ENCODE measurements at places on chromosomes 13 and 19.

DNA sequence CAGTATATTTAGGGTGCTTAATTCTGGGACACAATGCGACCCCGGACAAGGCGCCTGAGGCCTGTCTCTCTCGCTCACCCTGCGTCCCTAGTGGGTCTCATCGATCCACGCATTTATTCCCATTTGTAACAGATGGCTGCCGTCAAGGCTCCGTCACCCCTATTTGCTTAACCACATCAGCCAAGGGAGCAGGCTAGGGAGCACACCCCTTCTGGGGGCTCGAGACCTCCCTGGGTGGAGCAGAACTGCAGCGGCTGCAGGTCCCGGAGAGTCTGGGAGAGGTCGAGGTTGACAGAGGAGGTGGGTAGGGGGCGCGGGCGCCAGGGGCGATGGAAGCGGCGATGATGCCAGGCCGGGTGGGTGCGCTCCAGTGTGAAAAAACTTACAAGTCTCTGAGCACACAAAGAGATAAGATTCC lies 507 bp downstream of the ALG5 start:
- no peak for DNase-seq

DNA sequence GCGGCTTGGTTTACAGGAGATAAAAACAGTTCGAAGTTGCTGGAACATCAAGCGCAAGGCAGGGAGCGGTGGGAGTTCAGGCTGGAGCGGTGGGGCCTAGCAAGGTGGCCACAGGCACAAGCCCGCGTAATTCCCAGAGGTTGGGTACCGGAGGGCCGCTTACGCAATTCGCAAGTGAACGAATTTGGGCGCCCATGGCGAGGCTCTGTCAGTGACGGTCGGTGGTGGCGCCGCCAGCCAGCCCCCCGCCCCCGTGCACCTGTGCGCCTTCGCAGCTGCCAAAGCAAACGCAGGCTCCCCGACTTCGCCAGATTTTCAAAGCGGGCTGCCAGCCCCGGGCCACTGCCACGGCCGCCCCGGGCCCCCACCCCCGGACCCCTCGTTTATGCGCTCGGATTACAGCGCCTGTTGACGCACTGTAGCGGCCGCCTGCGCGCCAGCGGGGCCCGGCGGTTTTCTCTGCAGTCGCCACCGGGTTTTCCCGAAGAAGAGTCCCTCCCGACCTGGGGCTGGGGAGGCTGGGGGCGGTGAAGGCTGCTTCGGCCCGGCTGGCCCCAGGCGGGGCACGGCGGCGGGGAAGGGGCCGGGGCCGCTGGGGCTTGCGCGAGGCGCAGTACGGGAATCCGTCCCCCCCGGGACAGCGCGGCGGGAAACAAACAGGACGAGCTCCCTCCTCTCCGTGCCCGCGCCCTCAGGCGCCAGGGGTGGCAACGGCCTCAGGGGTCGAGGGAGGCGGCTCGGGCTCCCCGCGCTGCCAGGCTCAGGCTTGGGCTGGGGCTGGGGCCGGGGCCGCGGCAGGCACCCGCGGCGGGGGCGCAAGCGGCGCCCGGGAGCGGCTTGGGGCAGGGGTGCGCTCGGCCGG lies 709 bp downstream of the N4BP2L1 start:
- peak; percentile 63 for DNase-seq

GRCh38 chr13:73809561-73809960 lies 324.6 kb downstream of the KLF12 start:
- DNase-seq = no peak

DNA sequence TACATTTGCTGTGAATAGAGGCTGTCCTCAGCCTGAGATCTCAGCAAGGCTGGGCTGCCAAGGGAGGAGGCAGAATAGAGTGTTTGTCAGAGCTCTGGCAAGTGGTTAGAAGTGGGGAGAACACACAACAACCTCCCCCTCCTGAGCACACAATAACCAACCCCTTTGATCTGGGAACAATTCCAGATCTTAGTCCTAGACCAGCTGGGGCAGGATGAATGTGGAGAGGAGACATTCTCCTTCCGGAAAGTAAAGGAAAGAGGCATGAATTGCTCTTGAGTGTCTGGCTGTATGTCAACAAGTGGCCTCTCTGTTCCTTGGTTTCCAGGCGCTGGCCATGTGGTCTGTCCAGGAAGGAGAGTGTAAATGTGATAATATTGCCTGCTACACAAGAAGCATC lies 114.9 kb upstream of the TMTC4 start:
- DNase-seq = no peak

DNA sequence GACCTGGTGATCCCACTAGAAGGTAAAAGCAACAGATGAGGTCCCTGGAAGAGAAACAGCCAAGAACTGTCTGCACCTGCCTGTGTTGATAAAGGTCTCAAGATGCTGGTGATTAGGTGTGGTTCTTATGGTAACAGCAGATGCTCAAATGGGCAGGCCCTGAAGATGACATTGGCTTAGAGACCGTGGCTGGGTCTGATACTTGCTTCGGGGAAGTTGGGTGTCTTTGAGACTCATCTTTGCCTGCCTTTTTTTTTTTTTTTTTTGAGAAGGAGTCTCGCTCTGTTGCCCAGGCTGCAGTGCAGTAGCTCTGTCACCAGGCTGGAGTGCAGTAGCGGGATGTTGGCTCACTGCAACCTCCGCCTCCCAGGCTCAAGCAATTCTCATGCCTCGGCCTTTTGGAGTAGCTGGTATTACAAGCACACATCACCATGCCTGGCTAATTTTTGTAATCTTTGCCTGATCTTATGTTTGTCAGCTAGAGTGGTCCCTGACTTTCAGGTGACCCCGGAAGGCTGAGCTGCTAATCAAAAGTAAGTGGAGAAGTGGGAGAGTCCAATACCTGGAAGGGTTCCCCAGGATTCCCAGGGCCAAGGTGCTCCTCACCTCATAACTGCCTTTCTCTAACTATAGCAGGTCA lies 7.9 kb downstream of the SLC25A23 start:
- DNase-seq = no peak

DNA sequence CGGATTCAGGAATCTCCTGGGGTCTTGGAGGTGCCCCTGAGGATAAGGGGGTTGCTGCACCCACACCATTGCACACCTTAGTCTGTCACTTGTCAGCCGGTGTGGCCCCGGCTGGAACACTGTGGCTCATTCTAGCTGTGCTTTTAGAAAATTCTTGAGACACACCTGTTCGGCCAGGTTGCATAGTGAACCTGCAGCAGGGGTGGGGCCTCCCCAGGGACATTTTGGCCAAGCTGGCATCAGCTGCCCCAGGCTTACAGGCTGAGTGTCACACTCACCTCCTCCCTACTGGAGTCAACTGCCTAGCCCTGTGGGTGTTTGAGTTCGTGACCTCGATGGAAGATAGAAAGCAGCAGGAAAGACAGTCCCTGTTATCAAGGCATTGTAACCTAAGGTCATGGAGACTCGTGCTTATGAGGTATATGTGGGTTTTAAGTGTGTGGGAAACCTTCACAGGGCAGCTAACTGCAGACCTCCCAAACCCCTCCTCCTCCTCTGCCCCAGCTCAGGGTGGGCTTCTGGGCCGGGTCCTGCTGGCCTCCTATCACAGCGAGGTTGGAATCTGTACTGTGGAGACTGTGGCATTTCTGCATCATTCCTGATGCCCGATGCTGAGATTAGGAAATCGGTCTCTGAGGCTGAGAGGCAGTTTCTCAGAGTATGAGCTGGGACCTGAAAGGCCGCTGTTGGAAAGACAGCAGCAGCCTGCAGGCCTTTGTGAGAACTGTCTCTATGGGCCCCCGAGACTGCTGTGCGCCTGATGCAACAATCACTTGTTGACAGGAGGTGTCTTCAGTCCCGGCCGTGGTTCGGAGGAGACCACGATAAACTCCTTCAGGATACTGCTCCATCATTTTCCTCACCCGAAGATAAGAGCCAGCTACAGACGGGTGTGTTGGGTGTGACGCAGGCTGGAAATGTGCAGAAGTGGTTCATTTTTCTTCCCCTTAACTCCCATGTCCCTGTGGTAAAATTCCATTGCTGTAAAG lies 72.2 kb downstream of the ATP11A start:
- no peak for DNase-seq

GRCh38 chr13:82506805-82507414 lies 1375.4 kb downstream of the SLITRK1 start:
- DNase-seq = no peak

- no peak for DNase-seq
Observed at GRCh38 chr13:84705982-84706710, 823.9 kb upstream of the SLITRK1 start.

- DNase-seq = no peak
Observed at GRCh38 chr13:69292789-69293425, 814.7 kb upstream of the ATXN8OS start.

DNA sequence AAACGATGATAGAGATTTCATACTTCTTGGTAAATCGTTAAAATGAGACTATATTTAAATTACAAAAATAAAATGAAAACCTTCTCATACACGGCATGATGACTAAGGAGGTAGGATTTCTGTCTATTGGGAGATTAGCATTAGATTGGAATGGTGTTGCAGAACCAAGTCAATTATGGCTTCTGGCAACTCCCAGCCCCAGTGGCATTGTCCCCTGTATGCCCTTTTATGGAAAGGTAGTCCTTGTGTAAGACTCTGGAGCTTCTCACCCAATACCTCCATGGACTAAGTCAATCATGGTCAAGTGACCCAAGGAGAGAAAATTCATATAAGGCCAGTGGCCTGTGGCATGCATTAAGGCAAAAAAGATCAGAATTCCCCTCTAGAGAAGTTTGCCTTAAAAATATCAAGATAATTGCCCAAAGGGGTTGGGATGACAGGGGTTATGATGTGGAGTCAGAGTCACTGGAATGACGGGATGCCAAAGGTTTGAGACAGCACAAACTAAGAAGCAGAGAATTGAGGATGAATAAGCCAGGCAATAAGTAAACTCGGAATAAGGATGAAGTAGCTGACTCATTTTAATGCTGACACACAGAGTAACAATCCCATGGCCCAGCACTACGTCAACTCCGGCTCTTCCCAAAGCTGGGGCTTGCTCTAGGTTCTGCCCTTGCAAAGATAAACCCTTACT lies 57.8 kb upstream of the POSTN start:
- DNase-seq = no peak

GRCh38 chr13:21463424-21463823 lies 4.3 kb upstream of the ZDHHC20 start:
- no peak for DNase-seq

GRCh38 chr19:10861103-10861651 lies 10.2 kb upstream of the CARM1 start:
- DNase-seq = no peak

GRCh38 chr19:49812452-49812996 lies 568 bp downstream of the FUZ start:
- no peak for DNase-seq

DNA sequence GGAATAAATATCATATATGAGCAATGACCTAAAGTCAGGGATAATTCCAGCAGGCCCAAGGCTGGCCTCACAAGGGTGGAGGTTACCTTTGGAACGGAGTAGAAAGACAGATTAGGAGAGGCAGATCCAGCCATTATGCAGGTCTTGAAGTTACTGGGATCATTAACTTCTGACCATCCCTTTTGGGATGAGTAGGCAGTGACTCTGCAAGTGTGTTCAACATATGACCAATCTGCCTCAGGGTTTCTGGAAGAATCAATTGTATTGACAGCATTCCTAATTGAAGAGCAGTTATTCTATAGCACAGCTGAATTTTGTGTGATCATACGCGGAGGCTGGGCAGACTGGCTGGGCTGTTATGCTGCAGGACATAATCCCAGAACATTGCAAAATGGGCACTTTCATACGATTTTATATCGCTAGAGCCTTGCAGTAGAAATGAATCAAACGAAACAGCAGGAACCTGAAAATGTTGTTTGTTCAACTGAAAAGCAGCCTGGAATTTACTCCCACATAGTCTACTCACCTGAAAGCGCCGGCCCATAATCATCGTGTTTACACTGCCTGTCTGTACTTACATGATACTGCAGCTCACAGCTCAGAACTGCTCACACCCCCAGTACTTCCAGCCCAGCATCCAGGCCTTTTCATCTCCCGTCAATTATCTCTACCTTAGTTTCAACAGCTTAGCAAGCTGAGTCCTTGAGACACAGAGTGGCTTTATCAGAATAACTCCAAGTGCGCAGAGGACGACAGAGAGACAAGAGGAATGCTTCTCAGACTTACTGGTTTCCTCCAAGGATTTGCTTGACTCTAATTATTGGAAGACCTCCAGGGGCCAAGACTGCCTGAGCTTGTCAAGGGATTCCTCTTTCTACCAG lies 556.1 kb downstream of the EFNB2 start:
- DNase-seq = no peak

- no peak for DNase-seq
Observed at GRCh38 chr19:29383696-29384095, 142.1 kb upstream of the VSTM2B start.

DNA sequence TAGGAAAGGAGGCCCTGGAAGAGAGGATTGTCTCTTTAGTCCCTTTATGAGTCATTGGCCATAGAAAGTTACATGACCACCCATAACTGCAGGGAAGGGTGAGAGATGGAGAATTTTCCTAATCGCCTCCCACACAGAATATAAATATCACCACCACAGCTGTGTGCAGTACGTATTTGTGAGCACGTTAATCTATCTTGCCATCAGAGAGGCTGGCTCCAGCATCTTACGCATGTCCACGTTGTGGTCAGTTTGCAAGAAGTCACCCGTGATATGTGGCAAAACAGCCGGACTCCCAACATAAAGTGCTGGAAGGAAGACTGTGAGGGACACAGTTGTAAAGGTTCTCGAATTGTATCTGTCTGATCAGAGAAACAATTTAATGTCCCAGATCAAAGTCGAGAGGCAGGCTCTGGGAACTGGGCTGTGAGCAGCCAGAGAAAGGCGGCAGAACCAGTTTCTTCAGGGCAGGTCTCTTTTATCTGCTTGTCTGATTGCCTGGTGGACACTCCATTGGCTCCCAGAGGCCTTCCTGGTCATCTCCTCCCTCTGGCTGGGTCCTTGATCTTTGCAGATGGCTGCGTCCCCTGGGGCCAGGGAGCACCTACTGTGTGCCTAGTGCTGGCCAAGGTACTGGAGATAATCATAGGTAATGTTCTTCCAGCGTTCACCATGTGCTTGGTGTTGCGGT lies 74.9 kb downstream of the SIPA1L3 start:
- DNase-seq = no peak
